ENCODE measurements at places on chromosomes 6 and 20.

DNA sequence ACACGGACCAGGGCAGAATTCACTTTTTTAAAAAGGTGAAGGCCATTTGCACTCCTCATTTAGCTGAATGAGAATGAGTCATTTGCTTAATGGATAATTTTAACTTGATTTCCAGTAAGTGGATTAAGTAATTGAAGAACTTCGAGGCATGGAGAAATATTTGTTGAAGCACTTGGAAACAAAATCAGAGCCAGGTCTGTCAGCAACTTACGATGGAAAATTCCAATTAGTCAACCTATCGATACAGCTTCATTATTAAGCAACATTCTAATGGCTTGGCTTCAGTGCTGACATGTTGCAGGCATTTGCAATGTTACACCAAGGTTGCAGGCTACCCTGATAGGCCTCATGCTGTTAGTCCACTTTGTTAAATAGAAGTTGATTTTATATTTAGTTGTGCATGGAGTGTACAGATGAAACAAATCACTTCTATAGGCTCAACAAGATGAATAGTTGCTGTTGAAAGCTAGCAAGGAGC, 423.5 kb upstream of the SLC35B3 start:
- DNase-seq, result no peak

- DNase-seq, result no peak
Measured at GRCh38 chr6:47478233-47479139, 897 bp downstream of the CD2AP start.

GRCh38 chr20:39163993-39164392, 201.8 kb downstream of the DHX35 start:
- no peak for DNase-seq

GRCh38 chr20:46011631-46012482, 3.1 kb downstream of the MMP9 start:
- DNase-seq, result peak; percentile 71

DNA sequence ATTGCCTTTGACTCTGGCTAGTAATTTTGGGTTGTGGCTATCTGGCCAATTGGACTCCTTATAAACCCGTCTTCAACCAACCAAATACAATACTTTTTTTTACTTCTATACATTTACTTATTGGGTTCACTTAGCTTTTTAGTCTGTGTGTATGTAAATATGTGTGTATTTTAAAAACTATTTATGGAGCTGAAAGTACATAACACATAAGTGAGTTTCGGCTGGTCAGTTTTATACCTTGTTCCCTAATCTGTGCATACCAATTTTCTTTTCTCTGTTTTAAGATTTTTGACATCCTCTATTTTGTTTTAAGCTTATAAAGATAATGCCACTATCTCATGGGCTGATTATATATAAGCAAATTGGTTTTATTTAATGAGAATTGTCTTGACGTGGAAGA, 129.5 kb downstream of the LRRC1 start:
- DNase-seq, result no peak

GRCh38 chr6:159376516-159377158, 207.4 kb downstream of the FNDC1 start:
- no peak for DNase-seq

- no peak for DNase-seq
Measured at GRCh38 chr6:113805811-113806495, 51.2 kb upstream of the MARCKS start.

DNA sequence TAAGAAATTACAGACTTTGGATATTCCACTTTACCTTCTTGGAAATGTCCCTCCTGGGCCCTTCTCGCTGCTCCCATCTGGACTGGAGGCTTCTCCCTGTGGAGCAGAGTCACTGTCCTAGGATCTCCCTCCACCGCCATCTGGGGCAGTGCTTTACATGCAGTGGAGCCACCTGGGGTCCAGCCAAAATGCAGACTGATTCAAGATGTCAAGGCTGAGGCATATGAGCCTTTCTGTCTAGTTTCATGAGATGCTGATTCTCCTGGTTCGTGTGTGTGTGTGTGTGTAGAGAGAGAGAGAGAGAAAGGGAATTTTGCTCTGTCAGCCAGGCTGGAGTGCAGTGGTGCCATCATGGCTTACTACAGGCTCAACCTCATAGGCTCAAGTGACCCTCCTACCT, 14.9 kb downstream of the MICA start:
- no peak for DNase-seq

All from H54 (cell line).